ENCODE measurements at places on chromosomes 6 and 20.

DNA sequence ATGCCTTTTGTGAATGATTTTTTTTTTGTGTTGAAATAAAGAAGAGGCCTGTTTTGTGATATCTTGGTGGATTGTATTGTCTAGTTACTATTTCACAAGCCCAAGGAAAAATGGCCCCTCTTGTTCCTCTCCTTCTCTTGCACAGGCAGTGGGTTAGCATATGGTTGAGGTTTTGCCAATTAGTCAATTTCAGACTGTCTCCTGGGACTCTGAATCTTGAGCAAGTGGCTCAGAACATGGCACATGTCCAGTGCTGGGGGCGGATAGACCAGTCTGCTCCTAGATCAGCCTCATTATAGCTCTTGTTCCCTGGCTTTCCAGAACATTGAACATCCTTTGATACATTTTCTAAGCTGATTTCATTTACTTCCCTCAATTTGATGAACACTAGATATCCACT, 589.2 kb downstream of the PHF3 start:
- DNase-seq: no peak

GRCh38 chr20:50792708-50793574, 1.9 kb upstream of the BCAS4 start:
- no peak for DNase-seq

GRCh38 chr20:63435552-63435951, 36.9 kb downstream of the KCNQ2 start:
- DNase-seq: no peak

- DNase-seq: no peak
These were observed 119.6 kb downstream of the TFAP2C start for GRCh38 chr20:56748476-56749377.

DNA sequence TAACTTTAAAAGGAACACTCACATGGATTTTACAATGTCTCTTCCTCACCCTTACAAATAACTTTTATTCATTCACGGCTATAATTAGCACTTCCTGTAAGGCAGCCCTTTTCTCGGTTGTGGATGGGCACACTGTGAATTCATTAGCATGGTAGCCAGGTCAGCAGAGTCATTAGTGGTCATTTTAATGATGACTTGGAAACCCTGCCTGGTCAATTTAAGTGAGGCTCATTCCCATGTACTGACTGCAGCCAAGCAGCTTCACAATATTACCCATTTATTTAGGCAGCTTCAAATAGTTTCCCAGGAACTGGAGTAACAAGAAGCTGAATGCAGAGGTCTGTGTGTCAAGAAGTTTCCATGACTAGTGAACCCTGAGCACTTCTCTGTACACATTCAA, 248.8 kb downstream of the KHDC1L start:
- DNase-seq: no peak

GRCh38 chr20:20410678-20411077, 42.8 kb downstream of the INSM1 start:
- no peak for DNase-seq

GRCh38 chr20:62066983-62067433, 1.3 kb upstream of the TAF4 start:
- DNase-seq: peak; percentile 14

DNA sequence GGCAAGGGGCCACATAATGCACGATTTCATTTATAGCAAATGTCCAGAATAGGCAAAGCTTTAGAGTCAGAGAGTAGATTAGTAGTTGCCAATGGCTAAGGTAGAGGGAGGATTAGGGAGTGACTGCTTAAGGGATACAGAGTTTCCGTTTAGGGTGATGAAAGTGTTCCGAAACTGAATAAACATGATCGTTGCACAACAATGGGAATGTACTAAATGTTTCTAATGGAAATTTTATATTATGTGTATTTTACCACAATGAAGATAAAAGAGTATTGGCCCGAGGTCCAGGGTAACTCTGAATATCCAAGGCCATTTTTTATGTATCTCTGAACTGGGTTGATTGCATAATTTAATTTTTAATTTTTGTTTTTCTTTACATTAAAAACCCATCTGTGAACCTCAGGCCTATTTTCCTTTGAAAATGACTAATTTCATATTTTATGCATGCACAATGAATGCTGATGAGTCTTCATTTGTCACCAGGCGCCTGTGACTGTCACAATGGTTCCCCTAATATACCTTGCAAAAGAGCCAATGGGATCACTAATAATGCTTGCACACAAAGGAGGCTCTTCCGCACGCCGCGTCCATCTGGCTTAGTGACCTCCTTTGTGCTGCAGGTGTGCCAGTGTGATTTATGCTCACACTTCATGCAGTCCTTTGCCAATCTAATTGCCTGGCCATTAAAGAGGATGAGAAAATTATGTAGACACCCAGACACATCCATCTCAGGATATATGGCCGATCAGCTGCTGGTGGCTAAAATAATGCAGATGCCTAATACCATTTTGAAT, 612.5 kb downstream of the CDH26 start:
- DNase-seq: no peak

DNA sequence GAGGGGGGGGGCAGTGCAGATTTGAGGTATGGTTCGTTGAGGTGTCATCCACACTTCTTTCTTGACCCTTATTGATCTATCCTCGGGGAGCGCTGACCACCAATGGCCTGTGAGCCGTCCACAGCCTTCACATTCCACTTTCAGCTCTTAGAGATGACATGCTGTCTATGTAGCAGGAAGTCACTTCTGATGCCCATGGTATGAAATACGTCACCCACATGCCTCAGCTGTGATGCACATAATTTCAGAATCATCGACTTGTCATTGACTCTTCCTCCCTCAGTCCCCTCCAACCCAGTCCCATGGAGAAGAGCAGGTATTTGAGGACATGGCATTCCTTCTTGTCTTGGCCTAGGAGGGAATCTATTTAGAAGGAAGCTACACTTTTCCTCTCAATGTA, 4.7 kb upstream of the ADGRF5 start:
- DNase-seq: no peak

- DNase-seq: no peak
These were observed 213.1 kb downstream of the SYNDIG1 start for GRCh38 chr20:24682496-24682985.

GRCh38 chr6:122845916-122846612, 57.0 kb downstream of the SMPDL3A start:
- DNase-seq: no peak

DNA sequence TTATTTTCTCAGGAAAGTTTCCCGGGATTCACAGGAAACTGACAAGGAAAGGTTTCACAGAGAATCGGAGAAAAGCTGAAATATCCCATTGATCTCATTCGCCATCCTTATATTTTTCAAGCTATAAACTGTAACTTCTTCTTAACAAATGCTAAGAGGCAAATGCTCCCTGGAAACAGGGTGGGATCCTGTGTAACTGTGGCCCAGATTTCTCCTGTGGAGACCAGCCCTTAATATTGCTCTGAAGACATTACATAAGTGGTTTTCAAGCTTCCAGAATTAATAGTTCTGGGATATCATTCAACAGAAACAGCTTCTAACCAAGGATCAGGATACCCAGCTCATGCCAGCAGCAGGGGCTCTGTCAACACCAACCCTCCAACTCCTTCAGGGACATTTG, 69.2 kb downstream of the THBS2 start:
- no peak for DNase-seq

GRCh38 chr6:82006027-82006738, 241.4 kb downstream of the IBTK start:
- no peak for DNase-seq

GRCh38 chr6:81792826-81793225, 40.3 kb upstream of the TENT5A start:
- DNase-seq: no peak

DNA sequence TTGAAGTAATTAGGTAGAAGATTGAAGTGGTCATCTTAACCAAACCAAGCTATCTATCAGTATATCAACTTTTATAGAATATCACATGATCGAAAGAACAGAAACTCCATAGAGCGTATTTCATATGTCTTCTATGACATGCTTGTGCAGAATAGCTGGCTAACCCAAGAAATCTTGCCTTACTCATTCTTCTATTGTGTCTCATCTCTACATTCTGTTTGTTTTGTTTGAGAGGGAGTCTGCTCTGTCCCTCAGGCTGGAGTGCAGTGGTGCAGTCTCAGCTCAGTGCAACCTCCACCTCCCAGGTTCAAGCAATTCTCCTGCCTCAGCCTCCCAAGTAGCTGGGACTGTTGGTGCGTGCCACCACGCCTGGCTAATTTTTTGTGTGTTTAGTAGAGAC, 10.6 kb downstream of the TAB2 start:
- DNase-seq: no peak

- no peak for DNase-seq
These were observed 386.0 kb downstream of the SMOC2 start for GRCh38 chr6:168826726-168827585.

- DNase-seq: no peak
These were observed 252.7 kb downstream of the FOXC1 start for GRCh38 chr6:1862411-1862810.

DNA sequence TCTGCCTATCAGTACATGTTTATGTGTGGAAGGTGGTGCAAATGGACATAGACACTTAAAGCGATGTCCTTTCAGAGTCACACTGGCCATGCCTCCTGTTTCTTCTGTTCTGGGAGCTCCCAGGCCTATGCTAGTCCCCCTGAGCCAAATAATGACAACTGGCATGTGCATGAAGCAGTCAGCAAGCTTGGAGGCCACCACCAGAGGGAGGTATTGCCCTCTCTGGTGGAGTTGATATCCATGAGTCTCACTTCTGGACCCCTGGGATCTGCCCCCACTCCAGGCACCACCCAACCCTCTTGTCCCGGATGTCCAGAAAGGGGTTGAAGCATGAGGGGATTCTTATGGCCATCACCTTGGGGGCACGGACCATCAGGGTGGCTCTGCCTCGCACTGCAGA, 172.2 kb downstream of the AIG1 start:
- DNase-seq: no peak

DNA sequence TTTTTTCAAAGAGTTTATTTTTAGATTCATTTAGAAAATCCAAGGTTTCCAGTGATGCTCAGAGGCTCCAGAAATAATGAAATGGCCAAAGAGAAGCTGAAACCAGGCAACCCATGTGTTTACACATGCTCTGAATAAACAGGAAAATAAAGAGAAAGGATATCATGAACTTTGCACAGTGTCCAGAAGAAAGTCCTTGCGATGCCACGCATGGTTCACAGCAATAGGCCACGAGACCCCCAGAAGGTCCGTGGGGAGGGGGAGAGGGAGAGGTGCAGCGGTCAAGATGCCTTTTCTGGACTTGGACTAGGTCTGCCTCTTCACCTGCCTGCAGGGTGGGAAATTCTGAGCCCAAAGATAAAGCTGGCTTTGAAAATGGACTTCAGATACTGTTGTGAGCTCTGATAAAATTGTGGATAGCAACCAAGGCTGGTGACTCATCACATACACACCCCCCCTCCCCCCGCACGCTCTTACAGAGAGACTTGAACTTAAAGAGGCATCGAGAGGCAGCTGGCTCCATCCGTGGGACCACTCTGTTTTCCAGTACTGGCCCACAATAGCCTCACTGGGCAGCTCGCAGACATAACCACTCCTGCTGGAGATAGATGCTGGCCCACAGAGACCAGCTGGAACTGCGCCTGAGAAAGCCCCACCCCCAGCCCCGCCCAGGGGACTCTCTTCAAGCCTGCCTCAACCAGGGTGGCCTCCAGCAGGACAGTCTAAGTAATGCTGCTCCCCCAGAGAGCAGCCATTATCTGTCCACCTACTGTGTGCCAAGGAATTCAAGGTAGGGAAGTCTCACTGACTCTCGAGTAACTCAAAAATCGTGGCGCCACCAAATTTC, 21.2 kb upstream of the NFATC2 start:
- DNase-seq: peak; percentile 57

DNA sequence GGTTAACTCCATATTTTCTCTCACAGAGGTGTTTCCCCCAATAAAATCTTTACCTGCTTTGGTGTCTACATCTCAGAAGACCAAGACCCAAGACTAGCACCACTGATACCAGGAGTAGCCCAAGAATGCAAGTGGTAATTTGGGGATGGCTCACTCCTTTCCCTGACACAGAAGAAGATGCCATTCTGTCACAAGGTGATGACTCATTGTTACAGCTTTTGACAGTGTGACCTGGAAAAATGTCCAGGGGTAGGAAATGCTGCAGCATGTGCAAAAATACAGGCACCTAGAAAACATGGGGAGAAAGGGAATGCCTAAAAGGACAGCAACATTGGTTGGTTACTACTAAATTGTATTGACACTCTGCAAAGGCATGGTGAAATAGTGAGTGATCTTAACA, 254.0 kb upstream of the GJE1 start:
- DNase-seq: no peak

GRCh38 chr20:24328901-24329300, 140.5 kb upstream of the SYNDIG1 start:
- DNase-seq: no peak

DNA sequence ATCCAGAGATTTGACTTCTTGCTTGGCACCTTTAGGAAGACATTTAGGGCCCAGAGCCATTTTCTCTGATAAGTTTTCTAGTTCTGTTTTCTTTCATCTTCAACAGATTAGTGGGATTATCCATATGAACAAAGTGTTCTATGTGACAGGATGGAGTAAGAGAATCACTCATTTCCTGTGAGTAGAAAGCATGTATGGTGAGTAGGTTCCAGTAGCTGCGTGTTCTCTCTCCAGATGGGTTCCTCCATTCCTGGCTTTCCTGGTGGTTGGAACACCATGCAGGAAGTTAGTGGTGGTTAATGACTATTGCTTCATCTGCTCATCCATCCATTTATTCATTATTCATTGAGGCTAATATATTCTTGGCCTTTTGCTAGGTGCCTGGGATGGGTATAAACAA, 54.0 kb downstream of the EFCAB8 start:
- no peak for DNase-seq

- no peak for DNase-seq
These were observed 525.4 kb upstream of the RNF217 start for GRCh38 chr6:124436803-124437202.

DNA sequence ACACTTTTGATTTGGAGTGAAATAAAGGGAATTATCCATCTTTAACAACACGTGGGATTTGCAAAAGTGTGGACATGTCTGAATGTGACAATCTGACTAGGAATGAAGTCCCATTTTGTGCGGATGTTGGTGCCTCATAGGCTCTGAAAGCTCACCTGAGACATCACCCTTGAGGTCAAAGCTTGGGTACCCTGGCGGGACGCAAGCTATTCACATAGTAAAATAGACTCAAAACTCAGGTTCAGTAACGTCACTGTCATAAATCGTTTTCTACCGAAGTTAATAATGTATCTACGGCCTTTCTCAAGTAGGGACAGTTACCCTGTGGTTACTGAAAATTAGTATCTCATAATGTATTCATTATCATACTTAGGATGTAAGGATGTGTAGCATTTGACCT, 61.8 kb downstream of the AKAP12 start:
- no peak for DNase-seq
